Globus pallidus (tissue), 1 donor: ENCODE measurements at places on chromosomes 12 and 14.

GRCh38 chr14:44508834-44509233 is 1.8 kb upstream of the FSCB start:
- DNase-seq: no peak

GRCh38 chr14:49865431-49865859 is 12.9 kb upstream of the NEMF start:
- DNase-seq: peak; percentile 55

DNA sequence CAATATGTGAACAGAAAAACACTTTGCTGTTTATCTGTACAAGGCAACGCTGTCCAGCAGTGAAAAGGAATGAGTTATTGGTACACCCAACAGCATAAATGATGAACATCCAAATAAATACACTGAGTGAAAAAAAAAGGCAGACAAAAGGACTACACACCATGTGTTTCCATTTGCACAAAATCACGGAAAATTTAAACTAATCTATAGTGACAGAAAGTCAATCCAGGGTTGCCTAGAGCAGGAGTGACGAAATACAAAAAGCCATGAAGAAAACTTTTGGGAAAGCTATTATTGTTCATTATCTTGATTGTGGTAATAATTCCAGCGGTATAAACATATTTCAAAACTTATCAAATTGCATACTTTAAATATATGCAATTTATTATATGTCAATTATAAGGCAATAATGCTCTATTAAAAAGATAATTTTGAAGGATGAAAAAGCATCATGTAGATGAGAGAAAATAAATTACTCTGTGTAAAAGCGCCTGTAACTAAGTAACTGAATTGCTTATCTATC is 578.0 kb upstream of the TMEM132C start:
- DNase-seq: no peak

DNA sequence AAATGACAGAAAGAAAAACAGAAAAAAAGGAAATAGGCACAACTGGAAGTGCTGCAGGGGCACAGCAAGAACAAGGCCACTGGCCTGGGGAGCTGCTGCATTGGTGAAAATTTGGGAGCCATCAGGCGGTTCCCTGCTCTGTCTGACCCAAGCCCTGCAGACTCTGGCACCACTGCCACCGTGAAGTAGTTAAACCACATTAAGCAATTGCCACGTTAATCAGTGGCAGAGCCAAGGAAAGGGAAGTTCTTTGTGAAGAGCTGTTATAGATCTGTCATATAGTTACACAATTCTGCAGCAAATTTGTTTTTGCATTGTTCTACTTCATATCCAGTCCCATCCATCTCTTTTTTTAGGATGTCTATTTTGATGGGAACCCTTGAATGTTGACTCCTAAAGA is 915.3 kb downstream of the FSCB start:
- DNase-seq: no peak

GRCh38 chr12:87310126-87310525 is 719.1 kb downstream of the C12orf50 start:
- DNase-seq: no peak

- no peak for DNase-seq
Observed at GRCh38 chr12:4356041-4356327, 23.5 kb downstream of the FGF23 start.

- no peak for DNase-seq
Observed at GRCh38 chr12:57866308-57867019, 19.9 kb upstream of the CTDSP2 start.

DNA sequence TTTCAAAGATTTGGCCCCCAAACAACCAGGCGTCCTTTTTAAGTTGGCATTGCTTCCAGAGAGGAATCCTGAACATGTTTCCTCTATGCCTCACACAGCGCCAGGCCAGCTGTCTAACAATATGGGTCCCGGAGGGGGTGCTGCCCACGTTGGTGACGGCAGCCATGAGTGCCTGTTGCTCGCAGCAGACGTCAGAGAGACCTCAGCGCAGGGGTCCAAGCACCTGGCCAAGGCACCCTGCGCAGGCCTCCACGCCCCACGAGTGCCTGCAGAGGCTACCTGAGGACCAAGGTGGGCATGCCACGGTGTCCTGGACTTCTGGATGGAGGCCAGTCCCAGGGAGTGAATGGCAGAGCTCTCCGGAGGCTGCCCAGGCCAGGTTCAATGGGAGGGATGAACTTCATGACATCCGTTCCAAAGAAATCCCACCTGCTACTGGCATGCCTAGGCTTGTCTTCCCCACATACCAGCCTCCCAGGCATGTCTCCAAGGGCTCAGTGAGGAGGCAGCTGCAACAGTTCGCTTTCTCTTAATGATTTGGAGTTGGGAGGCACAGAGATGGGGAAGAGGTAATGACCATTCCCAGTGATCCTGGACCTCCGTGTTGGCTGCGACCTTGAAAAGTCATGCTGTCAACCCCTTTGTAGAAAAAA is 11.6 kb upstream of the FOXN3 start:
- DNase-seq: no peak
